Transverse colon (tissue), 4 donors: ENCODE measurements at places on chromosomes 7 and 10.

DNA sequence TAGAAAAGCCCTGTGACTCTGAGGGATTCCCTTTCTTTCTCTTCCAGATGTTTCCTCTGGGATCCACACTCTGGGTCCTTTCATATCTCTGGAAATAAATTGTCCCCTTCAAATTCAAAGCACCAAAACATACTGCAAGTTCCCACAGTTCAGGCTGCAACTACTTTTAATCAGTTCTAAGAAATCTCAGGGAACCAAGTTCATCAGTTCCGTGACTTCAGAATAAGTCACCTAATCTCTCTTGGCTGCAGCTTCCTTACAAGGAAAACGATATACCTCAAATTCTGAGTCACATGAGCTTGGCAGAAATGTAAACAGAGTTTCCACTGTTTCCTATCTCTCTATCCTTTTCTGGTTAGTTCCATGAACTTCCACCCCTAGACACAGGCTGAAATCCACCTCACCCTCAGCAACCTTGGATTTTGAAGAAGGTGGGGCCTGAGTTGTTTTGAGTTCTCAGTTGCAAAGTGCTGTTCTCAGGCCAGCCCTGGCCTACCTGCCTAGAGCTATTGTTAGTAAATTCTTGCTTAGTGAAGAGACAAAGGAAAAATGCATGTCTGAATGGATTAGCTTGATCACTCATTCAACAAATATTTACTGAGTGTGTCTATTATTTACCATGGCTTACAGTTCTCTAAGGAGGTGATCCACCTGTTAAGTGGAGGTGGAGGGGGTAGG lies 59.3 kb upstream of the IL6 start:
- DNase-seq: no peak

DNA sequence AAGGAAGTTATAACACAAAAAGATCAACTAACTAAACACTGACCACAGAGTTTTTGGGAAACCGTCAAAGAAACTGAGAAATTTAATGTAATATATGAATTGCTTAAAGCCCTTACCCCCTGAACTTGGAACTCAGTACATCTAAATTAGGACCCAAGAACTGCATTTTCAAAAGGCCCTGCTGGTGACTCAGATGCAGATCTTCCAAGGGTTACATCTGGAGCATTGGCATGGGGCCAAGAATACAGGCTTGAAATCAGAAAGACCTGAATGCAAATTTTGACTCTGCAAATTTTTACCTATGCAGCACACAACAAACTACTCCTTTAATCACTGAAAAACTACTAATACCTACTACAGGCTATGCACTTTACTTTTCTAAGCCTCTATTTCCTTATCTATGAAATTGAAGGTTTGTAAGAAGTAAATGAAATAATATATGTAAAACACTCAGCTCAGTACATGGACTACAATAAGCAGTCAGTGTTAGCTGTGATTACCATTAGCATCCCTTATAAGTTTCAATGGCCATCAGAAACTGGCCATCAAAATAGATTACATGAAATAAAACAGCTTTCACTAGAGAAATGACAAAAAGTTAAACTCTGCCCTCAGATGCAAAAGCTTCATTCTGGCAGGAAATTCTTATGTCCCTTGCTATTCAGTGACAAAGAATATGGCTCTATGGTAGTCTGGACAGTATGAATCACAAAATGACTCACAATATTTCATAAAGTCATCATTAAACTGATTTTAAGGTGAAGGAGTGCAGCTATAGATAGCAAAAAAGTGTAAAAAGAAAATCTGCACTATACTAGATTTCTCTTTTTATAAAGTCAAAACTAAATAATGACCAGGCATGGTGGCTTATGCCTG lies 43.6 kb downstream of the NSUN6 start:
- DNase-seq: peak; percentile 36

GRCh38 chr7:88347517-88347916 lies 40.8 kb upstream of the STEAP4 start:
- DNase-seq: no peak

GRCh38 chr10:110305767-110306451 lies 1.2 kb upstream of the SMNDC1 start:
- peak; percentile 43 for DNase-seq

DNA sequence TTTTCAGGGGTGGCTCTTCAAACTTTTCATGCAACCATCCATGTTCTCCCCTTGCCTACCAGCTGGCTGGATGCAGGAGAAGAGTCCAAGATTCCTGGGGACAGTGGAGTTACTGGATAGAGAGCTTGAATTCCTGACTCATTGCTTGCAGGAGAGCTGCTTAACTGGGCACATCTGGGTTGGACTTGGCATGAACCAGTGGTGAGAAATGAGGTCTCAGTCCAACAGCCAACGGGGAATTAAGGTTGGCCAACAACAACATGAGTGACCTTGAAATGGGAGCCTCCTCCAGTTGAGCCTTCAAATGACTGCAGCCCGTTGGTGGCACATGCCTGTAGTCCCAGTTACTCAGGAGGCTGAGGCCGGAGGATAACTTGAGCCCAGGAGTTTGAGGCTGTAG lies 58.1 kb upstream of the OPN4 start:
- DNase-seq: no peak

DNA sequence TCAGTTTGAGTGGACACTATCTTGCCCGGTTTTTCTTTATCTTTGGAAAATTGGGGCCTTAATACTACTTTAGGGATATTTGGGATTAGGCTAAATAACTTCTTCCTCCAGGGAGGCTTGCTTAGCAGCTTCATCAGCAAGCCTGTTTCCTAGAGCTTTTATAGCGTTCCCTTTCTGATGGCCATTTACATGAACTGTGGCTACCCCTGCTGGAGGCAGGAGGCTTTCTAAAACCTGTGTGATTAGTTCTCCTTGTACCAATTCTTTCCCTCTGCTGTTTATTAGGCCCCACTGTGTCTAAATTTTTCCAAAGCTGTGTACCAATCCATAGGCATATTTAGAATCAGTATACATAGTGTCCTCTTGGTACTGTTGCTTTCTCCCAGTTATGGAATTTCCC lies 61.7 kb upstream of the CNTNAP2 start:
- no peak for DNase-seq

DNA sequence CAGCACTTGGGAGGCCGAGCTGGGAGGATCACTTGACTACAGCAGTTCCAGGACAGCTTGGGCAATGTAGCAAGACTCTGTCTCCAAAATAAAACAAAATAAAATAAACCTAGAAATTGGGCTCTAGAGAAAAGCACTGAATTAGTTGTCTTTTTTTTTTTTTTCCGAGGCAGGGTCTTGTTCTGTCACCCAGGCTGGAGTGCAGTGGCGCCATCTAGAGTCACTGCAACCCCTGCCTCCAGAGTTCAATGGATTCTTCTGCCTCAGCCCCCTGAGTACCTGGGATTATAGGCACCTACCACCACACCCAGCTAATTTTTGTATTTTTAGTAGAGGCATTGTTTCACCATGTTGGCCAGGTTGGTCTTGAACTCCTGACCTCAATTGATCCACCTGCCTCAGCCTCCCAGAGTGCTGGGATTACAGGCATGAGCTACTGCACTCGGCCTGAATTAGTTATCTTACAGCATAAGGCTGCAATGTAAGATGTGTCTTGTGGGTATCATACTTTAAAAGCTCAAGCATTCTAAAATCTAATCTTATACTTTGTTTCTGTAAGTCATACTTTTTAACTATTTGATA lies 12.8 kb downstream of the MEIG1 start:
- peak; percentile 38 for DNase-seq

GRCh38 chr7:47816647-47817046 lies 131.6 kb downstream of the PKD1L1 start:
- DNase-seq: no peak

- DNase-seq: no peak
Measured at GRCh38 chr10:58968389-58968755, 208.1 kb upstream of the PHYHIPL start.

DNA sequence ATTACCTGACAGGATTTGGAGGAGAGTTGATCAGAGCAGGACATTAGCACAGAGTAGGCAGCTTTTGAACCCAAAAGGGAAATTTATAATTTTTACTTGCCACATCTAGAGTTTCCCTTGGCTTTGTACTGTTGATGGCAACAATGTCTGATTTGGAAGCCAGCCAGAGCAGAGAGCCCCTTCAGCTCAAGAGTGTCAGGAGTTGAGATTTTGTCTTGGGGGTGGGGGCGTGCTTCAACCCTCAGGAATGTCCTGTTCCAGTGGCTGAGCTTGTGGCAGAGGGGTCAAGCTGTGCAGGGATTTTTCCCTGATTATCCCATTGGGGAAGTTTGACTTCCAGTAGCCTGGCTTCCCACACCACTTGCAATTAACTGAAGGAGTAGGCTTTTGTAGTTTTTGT lies 27.0 kb downstream of the SP4 start:
- no peak for DNase-seq
